ENCODE measurements at places on chromosomes 3 and 15.
A peak's percentile ranks its signal among the peaks of the same experiment; 100 is the strongest.

DNA sequence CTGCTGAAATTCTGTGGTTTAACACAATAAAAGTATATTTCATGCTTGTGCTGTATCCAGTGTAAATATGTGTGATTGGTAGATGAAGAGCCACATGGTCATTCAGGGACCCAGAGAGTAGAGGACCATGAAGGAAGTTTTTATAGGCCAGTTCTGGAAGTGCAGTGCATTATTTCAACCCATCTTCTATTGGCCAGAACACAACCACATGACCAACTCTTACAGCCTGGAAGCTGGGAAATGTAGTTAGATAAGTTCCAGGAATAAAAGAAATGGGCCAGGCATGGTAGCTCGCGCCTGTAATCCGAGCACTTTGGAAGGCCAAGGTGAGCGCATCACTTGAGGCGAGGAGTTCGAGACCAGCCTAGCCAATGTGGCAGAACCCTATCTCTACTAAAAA is 21.4 kb upstream of the PRTG start:
- DNase-seq = no peak

GRCh38 chr3:72862314-72863090 is 14.3 kb upstream of the SHQ1 start:
- no peak for DNase-seq

DNA sequence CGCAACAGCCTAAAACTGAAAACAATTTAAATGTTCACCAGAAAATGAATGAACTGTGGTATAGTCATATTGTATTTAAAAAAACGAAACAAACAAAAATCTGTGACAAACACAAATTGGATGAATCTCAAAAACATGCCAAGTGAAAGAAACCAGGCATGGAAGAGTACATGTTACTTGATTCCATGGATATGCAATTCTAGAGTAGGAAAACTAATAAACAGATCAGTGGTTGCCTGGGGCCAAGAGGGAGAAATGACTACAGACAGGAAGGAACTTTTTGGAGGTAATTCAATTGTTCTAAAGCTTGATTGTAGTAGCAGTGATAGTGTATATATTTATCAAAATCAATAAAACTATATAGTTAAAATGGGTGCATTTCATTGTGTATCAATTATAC is 16.8 kb downstream of the UBE3A start:
- DNase-seq = no peak

GRCh38 chr3:50150863-50151686 is 4.0 kb upstream of the SEMA3F start:
- no peak for DNase-seq

- no peak for DNase-seq
These were observed 69.0 kb downstream of the UBE2E2 start for GRCh38 chr3:23271876-23272741.

GRCh38 chr3:16704941-16705340 is 99.7 kb upstream of the DAZL start:
- no peak for DNase-seq

DNA sequence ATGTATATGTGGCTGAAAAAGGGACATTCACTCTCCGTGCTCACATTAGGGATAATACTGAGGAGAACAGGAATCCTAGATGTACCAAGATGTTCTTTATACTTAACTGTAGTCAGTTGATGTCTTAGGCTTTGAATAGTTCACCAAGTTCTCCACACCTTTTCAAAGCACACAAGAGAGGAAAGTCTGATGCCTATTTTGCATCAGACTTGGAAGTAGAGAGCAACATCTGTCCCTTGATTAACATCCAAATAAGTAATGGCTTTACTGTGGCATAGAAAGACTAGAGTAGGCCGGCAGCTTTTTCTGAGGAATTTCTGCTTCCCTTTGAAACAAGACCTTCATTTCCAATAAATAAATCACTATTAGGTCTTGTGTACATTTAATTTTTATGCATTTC is 34.0 kb downstream of the PIGB start:
- DNase-seq = no peak

DNA sequence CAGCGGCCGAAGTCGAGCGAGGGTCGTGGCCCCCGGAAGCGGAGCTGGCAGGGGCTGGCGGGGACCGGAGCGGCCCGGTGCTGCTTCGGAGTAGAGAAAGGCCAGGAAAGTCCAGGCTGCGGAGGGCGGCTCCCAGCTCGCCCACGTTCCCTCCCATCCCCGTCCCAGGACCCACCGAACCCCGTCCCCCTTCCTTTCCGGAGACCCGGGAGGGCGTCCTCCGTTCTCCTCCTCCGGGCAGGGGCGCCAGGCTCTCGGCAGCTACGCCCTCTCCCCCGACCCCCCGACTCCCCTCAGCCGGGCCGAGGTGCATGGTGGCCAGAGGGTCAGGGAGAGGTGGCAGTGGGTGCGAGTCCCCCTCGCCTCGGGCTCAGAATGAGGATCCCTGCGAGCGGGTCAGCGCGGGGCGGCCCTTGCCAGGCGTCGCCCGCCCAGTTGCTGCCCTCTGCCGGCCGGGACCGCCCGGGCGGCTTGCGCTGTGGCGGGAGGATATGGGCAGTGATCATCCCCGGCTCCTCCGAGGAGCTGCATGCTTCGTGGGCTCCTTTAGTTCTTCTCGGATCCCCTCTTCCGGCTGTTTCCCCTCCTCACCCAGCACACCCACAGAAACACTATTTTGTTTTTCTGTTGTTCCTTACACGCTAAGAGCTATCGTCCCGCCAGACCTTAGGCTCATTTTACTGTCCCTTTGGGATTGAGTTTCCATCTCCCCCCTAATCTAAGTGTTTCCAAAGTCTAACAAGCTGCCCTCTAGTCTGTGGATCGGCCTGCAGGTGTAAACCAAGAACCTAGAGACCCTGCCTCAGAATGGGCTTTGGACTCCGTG is 744 bp upstream of the ALDH1A2 start:
- DNase-seq = peak; percentile 53

DNA sequence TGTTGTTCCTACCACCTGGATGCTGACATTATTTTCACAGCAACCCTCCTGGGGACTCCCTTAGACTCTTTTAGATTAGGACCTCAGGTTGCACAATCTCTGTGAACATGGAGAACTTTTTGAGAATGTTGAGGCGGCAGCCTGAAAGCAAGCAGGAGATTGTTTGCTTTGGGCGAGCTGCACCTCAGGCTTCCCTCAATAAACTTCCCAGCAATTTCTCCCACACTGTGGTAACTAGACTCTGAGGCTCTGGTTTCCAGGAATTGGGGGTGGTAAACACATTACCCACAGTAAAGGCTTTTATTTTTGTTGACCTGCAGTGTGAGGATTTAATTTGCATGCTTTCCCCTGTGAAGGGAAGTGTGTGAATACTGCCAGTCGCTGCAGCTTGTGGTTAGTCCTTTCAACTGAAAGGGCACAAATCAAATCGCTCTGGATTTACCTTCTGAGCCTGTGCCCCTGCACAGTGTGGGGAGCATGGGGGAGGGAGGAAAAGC is 35.2 kb upstream of the SIAH2 start:
- no peak for DNase-seq

- no peak for DNase-seq
These were observed 380.2 kb downstream of the TIGIT start for GRCh38 chr3:114674036-114674435.

- no peak for DNase-seq
These were observed 51.0 kb upstream of the DLG1 start for GRCh38 chr3:197349368-197349767.

Data from stimulated activated CD4-positive, alpha-beta T cell treated with anti-CD3 and anti-CD28 coated beads, Interleukin-12 subunit alpha, Interleukin-12 subunit beta, amount 100 ng/mL, for 4 hours (primary cell).